ENCODE measurements at places on chromosomes 7 and 10.

GRCh38 chr10:802506-802905 lies 113.0 kb upstream of the DIP2C start:
- no peak for DNase-seq

DNA sequence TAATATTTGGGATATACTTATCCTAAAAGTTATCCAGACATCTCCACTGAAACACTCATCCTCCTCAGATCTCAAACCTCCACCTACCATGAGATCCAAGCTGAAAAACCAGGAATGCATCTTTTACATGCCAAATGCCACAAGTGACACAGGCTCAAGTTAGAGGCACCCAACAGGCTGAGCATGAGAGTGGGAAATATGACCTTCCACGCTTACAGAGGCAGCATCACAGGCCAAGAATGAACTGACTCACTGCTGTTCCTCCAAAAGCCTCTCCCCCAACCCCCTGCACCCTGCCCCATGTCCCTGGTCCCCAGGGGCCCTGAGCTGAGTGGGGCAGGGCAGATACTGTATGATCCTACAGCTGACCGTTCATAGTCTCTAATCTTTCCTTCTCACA lies 4.8 kb upstream of the MTPAP start:
- DNase-seq: no peak

DNA sequence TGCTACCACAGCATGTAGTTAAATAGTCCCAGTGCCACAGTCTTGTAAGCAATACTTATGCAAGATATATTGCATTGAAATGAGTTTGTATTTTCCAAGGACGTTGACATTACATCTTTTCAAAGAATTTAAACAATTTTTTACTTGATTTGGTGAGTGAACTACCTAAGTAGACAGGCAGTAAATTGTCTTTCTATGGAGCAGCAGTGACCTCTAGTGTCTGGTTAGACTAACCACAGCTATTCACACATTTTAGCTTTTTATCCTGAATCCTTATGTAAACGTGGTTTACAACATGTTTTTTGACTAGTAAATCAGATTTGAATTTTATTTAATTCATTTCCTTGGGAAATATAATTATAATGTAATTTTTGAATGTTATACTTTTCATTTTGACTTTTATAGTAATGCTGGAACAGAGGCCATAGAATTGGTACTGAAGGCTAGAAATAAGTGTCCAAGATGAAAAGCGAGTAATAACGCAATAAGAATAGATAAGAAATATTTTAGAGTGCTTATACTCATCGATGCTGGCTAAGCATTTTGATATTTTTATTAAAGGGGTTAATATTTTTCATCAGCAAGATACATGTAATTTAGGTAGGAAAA lies 5.6 kb downstream of the LRRTM3 start:
- no peak for DNase-seq

GRCh38 chr7:80869106-80869784 lies 49.6 kb downstream of the SEMA3C start:
- DNase-seq: no peak

GRCh38 chr7:5635006-5635405 lies 146.5 kb downstream of the RNF216 start:
- no peak for DNase-seq

- no peak for DNase-seq
These were observed 165.4 kb downstream of the BMPER start for GRCh38 chr7:34070511-34071323.

DNA sequence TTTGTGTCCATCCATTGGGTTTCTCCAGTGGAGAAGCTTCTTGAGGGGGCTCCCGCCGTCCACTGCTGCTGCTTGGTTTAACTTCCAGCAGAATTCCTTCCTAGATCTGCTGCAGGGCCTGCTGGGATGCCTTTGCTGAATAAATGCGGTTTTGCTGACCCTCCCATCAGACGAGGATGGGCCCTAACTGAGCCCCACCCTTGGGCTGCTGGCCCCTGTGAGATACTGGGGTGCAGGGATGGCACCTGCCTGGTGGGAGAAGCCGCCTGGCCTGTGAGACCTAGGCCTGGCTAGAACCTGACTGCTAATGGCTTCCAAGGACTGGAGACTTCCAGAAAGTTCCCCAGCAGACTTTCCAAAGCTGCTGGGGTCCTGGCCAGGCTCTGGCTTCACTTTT lies 43.8 kb downstream of the ZNF467 start:
- no peak for DNase-seq

GRCh38 chr7:21671859-21672258 lies 129.0 kb downstream of the DNAH11 start:
- no peak for DNase-seq

GRCh38 chr7:64867863-64868440 lies 35.1 kb upstream of the ZNF273 start:
- DNase-seq: no peak

Data from SHP77 treated with DMSO at 0.1 percent for 48 hours (cell line).